Colonic mucosa (tissue), 4 donors: ENCODE measurements at places on chromosomes 5 and 9. TPM values are rescaled to one million over a fixed set of nuclear protein-coding genes. Genes with fewer than 3 reads are reported as not detected.
A peak's percentile ranks its signal among the peaks of the same experiment; 100 is the strongest.

DNA sequence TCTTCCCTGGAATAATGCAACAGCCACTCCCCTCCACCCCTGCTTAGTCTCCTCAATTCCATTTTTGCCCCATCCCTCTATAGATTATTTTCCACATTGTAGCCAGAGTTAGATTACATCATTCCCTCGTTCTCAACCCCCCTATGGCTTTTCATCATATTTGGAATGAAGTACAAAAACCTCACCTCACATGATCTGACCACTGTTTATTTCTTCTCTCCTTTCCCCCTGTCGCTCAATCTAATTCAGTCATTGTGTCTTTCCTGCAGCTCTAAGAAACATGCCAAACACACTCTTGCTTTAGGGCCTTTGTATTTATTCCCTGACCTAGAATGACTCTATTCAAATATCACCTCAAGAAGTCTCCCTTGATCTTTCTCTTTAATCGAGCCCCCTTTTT lies 22.6 kb upstream of the HK3 start:
- no peak for DNase-seq

DNA sequence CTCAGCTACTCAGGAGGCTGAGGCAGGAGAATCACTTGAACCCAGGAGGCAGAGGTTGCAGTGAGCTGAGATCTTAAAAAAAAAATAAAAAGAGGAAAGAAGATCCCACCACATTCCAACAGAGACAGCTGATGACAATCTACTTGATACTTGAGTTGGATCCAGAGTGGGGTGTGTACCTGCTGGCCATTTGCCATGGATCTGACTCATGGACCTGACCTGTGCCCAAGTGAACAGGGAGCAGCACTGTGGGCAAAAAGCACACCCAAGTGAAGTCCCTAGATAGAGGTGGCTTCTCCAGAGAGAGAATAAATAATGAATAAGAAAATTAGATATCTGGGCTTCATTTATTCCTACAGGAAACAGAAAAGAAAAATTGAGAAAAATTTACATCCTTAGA lies 81.2 kb upstream of the MIER3 start:
- peak; percentile 88 for DNase-seq

GRCh38 chr9:4859035-4859434 lies 66.3 kb downstream of the RCL1 start:
- no peak for DNase-seq

- peak; percentile 71 for DNase-seq
Measured at GRCh38 chr5:39547553-39548154, 122.9 kb upstream of the DAB2 start.

NR5A1 gene
- not detected for total RNA-seq

ACOT12 gene
- total RNA-seq, result not detected

DNA sequence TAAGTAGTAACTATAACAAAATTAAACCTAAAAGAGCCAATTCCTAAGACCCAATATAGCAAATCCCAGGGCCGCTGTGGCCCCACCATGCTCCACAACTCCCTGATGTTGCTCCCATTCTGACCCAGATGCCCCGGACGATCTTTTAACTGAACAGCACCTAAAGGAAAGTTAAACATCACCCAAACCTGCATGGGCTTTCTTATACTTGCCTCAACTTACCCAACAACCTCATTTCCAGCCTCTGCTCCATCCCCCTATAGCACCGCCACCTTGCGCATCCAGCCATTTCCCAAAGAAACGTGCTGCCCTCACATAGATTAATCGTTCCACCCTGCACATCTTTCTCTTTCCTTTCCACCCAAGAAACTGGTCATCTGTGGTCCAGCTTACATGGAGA lies 54.6 kb downstream of the ZNF354C start:
- no peak for DNase-seq

DNA sequence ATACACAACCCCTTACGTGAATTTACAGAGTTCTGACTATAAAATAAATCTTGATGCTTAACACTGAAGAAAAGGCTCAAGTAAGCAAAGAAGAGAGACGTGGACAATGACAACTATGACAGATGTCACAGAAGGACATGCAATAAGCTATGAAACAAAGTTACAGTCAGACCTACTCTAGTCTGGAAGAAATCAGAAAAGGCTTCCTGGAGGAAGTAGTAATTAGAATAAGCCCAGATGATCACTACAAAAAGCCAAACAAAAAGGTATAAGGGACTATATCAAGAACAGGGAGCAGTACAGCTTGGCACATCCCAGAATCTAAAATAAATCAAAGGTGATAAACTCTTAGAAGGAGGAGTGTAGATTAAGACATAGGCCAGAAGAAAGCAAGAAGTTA lies 6.3 kb downstream of the FNIP1 start:
- no peak for DNase-seq

GRCh38 chr5:131630208-131630962 lies 4.6 kb downstream of the RAPGEF6 start:
- no peak for DNase-seq

- DNase-seq, result no peak
Measured at GRCh38 chr9:101727612-101728524, 10.6 kb downstream of the GRIN3A start.

DNA sequence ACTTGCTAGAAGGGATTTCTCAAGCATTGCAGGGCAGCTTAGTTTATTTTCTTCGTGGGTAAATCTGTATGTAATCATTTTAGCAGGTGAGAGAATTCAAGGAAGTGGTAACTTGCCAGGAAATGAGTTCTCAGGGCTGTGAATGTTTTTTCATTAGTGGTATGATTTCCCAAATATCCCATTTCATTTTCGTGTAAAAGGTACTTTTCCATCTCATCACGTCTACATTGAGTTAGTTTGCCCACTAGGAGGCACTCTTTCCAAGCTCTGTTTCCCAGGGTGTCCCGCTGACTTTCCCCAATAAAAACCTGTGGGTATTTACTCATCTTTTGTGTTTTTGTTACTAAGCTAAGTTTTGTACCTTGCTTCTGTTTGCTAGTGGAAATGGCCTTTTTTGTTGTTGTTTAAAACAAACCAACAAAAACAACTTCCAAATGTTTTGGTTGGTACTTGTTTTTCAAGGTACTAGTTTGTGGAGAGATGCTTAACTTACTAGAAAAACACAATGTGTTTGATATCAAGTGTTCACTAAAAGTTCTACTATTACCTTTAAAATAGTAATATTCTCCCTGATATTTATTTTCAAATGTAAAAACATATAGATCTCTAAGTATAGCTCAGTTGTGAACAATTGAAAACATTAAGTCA lies 373.6 kb downstream of the ADGRV1 start:
- DNase-seq, result peak; percentile 80

DNA sequence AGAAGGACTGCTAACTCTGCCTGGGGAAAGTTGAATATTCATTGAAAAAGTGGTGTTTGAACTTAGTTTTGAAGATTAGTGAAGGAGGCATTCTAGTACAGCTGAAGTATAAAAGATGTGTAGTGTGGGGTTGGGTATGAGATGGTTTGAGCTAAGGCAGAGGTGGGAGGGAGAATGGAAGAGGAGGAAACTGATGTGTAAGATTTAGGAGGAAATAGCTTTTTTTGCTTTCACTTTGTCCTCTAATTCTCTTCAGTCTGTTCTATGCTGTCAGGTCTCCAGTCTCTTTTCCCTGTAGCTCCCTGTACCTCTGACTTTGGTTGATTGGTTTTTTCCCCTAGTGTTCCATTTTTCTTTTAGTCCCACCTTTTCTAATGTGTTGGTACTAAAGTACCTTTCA lies 9.0 kb downstream of the CREBRF start:
- DNase-seq, result no peak

GRCh38 chr5:133303298-133303697 lies 251.5 kb downstream of the HSPA4 start:
- no peak for DNase-seq

- no peak for DNase-seq
Measured at GRCh38 chr9:110320651-110321445, 16.8 kb downstream of the TXNDC8 start.

DNA sequence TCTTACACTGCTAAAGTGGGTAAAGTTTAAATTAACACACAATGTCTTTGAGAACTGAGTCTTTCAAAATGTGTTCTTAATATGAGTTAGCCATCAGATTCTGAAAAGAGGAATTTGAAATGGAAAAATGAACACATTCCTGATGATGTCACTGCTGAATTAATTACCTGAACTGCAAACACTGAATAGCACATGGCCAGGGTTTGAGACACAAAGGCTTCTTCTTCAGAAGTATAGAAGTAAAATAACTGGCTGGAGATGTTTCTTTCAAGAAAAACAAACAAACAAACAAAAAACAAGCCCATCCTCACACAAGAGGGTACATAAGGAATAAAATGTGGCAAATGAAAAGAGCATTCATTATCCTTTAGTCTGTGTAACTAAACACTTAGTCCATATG lies 7.1 kb downstream of the GLIS3 start:
- no peak for DNase-seq

GRCh38 chr5:20572614-20573013 lies 584.6 kb upstream of the CDH18 start:
- no peak for DNase-seq

GRCh38 chr5:67233075-67233474 lies 36.5 kb upstream of the CD180 start:
- peak; percentile 34 for DNase-seq

DNA sequence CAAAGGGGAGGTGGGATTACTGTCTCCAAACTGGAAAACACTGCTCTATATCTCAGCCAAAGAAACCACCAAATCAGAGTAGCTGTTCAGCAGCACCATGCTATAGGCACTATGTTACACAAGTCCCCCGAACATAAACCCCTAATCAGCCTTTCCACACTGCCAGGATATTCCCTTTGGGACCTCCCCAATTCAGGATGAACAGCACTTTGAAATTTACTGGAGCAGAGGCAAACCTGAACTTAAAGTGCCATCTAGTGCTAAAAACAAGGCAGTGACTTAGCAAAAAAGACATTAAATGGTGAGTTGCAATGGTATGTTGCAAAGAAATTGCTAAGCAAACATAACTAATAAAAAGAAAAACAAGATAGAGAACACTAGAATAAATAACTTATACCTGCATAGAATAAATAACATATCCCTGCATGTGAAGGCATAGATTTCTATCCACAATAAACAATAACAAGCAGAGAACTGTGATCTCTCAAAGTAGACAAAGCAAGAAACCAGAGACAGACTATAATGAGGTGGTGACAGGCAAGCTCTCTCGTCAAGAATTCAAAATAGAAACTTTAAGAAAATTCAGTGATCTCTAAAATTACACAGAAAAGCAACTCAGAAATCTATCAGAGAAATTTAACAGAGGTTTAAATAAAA lies 584.4 kb upstream of the ACO1 start:
- no peak for DNase-seq

DNA sequence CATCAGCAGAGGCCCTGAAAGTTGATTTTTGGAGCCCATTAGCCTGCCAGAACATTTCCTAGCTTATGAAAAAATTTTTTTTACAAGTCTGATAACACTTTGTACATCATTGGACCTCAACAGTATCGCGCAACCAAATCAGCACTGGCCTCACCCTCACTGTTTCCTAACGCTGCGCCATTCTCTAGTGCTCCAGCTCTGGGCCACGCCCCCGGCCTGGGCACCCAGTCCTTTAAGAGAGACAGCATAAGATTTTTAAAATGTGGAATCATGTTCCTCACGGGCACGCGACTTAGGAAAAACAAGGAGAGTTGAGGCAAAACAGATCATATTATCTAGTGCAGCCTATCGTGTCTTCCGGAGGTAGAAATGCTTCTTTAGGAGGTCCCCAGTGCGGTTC lies 114.5 kb downstream of the BOD1 start:
- DNase-seq, result no peak

DNA sequence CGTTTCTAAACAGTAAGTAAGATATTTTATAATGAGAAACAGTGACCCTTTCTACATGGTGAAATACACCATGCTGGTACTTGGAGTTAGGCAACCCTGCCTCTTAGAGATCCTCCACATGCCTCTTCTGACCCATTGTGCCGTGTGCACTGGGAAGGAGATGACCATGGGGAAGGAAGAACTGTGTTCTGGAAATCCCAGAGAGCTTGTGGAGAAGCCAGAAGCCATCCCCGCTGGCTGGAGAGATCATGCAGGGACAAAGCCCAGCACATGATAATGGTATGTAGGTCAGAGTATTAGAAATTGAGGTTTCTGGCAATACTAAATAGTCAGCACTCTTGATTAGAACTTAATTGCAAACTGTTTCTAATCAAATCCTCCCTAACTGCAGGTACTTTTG lies 307.3 kb downstream of the FBXL7 start:
- DNase-seq, result no peak

SLC6A3 gene
- not detected for total RNA-seq

- DNase-seq, result no peak
Measured at GRCh38 chr9:90307167-90307833, 335.3 kb downstream of the DIRAS2 start.

DNA sequence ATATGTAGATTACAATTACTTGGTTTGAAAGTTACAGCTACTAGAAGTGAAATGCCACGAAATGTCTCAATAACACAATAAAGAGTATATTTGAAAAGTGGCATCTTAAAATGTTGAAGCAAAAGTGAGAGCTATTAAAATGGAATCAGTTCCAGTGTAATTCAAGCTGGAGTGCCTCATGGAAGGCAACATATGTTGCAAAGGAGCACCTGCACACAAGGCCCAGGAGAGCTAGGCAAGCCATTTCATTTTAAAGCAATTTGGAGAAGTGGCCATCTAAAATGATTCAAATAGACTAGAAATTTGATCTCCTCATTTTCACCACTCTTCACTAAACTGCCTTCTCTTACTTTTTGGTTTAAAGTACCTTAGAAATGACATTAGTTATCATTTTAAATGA lies 167.8 kb downstream of the GABRB2 start:
- no peak for DNase-seq

CCL21 gene
- total RNA-seq, result 27.3 TPM

SPINK7 gene
- not detected for total RNA-seq

EPB41L4B gene
- total RNA-seq, result 87.3 TPM

PAX5 gene
- 0.08 TPM for total RNA-seq

- no peak for DNase-seq
Measured at GRCh38 chr9:134950386-134951210, 32.9 kb upstream of the FCN1 start.

DAB2 gene
- 46.4 TPM for total RNA-seq

PDE6A gene
- total RNA-seq, result 2.7 TPM

- DNase-seq, result no peak
Measured at GRCh38 chr5:31404325-31404724, 127.6 kb downstream of the DROSHA start.

- peak; percentile 31 for DNase-seq
Measured at GRCh38 chr9:35051069-35051967, 21.1 kb downstream of the VCP start.

DNA sequence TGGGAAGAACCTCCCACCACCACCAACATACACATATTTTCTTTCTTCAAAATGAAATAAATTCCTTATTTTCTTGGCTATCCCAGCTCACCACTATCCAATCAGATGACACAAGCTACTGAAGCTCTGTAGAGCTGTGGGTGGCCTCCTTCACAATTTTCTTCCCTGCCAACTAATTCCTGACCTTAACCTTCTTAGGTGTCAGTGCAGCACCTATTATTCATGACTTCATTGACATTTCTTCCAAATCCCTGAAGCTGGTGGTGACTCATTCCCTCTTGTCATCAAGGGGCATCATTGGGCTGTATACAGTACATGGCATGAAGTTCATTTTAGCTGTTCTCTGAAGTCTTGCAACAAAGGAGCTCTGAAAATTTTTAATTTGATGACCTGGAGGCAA lies 42.0 kb upstream of the ADRA1B start:
- no peak for DNase-seq
